ENCODE measurements at places on chromosomes 3 and 15.

GRCh38 chr15:28903555-28903954 is 17.8 kb downstream of the APBA2 start:
- DNase-seq = no peak

GRCh38 chr3:146581080-146581601 is 24.0 kb downstream of the PLSCR5 start:
- no peak for DNase-seq

DNA sequence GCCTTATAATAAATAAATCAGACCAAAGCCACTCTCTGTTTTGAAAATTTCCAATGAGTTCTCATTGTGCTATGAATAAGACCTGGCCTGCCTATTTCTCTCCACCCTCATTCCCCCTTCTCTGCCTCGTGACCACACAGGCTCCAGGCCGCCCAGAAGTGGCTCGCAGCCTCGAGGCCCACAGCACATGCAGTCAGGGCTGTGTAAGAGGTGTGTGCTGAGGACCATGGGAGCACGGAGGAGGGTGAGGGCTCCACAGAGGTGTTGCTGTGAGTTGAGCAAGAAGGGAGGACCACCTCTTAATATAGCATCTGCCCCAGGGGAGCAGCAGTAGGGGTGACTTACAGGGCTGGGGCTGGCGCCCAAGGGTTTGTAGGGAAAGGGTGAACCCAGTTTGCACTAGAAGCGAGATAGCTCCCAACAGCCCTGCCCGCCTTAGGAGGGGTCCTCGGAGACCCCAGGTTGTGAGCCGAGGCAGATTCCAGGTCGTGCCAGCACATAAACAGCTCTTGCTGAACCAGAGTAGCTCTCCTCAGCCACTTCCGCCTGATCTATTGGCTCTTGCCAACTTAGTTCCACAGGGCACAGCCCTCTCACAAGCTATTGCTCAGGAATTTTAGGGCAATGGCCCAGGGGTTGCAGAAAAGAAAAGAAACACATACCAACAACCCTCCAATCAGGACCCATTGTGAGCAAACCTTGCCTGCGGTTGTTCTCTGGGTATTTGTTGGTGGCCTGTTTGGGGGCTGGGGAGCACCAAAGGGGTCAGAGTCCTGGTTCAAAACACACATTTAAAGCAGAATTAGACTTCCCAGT is 117.7 kb downstream of the MYLK start:
- no peak for DNase-seq

DNA sequence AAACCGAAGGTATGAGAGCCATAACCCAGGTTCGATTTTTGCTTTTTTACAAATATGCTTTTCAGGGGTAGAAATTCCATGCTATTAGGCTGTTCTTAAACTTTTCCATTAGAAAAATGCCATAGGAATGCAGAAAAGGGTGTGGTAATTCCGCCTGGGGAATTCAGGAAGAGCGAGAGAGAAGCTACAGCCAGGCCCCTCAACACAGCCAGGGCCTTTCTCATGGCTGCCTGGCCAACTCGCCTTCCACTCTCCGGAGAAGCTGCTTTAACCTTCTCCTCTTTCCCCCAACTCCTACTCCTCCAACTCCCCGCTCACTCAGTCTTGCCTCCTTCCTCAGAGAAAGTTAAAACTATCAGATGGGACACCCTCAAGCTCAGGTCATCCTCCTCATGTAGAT is 9.1 kb upstream of the TICRR start:
- DNase-seq = no peak

DNA sequence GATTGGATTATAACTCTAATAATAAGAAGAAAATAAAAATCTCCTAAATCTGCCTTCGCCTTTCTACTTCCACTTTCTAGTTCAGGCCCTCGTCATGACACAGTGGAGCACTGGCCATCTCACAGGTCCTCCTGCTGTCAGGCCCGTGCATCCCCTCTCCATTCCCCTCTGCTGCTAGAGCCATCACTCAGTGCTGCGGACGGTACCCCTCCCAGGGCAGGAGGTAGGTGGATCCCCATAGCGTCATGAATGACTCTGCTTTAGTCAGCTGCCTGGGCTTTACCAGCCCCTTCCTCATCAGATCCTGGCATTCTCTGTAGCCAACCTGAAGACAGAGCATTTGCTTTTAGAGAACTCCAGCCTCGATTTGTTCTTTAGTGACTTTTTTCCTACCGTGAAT is 12.0 kb upstream of the PPP1R2 start:
- DNase-seq = no peak

DNA sequence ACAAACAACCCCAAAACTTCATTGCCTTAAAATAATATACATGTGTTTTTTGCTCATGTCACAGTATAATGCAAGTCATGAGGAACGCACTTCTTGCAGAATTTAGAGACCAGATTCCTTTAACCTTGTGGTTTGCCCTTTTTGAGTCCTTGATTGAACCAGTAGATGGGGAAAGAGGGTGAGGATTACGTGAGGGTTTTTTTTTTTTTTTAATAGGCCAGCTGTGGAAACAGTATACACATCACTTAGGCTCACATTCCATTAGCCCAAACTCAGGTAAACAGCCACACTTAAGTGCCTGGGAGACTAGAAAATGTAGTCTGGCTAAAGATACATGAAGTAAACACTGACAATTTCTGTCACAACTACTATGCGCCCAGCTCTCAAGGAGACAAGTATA is 114.9 kb upstream of the MLF1 start:
- no peak for DNase-seq

DNA sequence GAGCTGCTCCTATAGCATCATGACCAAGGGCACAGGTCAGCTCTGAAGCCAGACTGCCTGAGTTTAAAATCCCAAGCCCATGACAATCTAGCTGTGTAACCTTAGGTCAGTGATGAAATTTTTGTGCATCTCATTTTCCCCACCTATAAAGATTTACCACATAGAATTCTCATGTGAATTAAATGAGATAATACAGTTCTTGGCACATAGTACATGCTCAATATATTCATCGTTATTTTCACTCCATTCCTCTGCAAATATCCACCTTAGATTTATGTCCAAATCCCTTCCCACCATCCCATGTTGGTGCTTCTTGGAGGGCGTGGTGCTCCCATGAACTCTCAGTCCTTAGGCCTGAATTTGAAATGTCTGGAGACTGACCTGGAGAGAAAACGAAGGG is 300.1 kb downstream of the TLE3 start:
- DNase-seq = no peak

DNA sequence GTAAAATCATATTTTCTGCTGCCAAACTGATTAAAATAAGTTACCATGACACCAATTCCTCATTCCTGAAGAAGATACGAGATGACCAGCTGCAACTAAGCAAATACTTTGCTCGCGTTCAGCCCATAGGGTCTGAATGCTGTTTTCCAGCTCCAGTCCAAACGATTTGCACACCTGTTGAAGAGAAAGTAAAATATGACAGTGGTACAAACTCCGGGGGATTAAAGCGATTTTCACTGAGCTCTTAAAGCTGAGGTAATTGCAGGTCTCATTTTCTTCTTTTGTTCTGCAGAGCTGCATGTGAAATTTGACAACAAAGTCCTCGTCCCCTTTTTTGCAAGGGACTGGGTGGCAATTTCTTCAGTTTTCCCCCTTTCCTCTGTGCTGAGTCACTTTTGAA is 118.4 kb downstream of the NR2F2 start:
- no peak for DNase-seq

DNA sequence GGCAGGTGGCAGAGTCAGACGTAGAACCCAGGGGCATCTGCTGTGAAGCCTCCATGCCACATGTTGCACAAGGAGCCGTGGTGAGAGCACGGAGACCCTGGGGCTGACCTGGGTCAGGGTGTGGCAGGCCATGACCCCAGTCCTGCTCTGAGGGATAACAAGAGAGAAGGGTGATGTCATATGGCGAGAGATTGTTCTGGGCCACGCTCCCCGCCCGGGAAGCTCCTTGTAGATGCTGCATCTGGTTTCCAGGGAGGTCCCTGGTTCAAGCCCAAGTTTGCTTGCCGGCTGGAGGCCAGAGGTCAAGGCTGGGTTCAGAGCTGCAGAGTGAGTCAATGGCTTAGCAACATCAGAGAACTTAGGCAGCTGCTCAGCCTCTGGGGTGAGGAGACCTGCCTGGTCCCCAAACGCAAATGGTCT is 17.3 kb downstream of the FGD5 start:
- DNase-seq = no peak

DNA sequence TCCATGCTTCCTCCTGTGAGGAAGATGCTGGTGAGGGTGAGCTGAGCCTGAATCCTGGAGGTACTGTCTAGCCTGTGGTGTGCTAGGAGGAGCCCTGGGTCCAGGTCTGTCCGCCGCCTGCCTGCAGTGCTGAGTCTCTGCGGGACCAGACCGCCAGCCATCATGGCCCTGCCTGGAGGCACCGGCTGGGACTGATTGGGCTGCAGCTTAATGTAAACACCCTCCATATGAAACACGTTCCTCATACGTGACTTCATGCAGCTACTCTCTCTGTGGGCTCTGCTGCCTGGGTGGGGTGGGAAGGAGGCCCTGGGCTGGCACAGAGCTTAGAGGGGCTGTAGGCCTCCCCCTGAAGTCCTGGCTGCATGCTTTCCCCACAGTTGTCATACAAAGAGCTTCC is 67.4 kb downstream of the FBLN2 start:
- no peak for DNase-seq

- DNase-seq = no peak
Measured at GRCh38 chr3:45153658-45154437, 7.7 kb upstream of the CDCP1 start.

DNA sequence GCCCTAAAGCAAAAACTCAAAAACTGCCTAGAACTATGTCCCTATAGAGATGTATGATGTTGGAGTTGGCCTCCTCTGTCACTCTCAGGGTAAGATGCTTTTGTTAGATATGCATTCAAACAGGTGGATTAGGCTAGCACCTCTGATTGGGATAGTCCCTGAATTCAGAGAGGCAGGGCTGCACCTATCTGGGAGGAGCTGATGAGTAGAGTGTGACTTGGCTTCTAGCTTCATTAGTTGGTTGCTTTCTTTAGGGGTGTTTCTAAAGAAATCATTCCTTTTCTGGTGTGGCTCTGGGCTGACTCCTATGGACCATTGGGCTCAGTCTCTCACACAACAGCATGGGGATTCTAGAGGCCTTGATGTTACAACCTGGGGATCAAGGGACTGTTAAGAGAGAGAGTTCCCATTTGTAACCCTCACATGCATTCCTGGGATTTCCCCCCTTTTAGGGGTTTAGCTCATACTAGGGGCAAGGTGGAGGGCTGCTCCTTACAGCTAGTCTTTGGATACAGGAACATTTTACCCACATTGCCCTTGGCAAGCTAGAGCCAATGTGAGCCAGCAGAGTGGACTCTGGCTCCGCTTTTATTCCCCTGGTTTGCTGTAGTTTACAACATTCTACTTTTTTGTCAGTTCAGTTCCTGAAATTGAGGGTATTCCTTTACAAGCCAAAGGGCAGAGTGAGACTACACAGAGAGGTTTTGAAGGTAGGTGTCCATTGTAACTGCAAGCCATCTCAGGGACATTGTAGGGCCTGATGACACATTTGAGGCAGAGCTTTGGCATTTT is 7.5 kb downstream of the ZNF592 start:
- no peak for DNase-seq

GRCh38 chr3:15269091-15269989 is 63.0 kb downstream of the SH3BP5 start:
- peak; percentile 88 for DNase-seq

DNA sequence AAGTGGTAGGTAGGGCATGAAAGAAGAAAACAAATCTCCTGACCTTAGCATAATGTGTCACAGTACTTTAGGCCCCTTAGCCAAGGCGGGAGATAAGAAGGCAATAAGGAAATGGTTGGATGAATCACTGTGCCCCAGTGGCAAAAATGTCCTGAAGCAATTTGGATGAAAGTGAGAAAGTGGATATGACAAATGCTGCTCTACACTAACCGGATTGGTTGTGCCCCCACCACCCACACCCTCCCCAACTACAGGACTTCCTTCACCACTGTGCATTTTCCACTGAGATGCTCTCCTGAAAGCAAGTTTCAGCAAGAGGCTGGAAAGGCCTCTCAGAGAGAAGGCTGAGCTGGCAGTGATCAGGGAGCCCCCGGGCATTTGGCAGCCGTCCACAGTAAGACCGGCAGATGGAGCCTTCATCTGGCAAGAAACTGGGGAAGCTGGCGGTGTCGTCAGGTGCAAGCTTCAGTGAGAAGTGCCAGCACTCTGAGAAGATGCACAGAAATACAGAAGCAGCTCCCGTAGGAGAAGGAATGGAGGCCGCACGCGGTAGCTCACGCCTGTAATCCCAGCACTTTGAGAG is 63.8 kb downstream of the ATP1B3 start:
- peak; percentile 40 for DNase-seq

- no peak for DNase-seq
Measured at GRCh38 chr3:67000009-67000408, 1.9 kb downstream of the KBTBD8 start.

- no peak for DNase-seq
Measured at GRCh38 chr15:48062148-48062872, 58.5 kb upstream of the SLC24A5 start.

GRCh38 chr15:70438776-70439175 is 324.6 kb downstream of the UACA start:
- DNase-seq = no peak

GRCh38 chr3:53191836-53192480 is 30.9 kb downstream of the PRKCD start:
- no peak for DNase-seq

GRCh38 chr15:74977599-74977998 is 17.8 kb upstream of the SCAMP5 start:
- DNase-seq = no peak

DNA sequence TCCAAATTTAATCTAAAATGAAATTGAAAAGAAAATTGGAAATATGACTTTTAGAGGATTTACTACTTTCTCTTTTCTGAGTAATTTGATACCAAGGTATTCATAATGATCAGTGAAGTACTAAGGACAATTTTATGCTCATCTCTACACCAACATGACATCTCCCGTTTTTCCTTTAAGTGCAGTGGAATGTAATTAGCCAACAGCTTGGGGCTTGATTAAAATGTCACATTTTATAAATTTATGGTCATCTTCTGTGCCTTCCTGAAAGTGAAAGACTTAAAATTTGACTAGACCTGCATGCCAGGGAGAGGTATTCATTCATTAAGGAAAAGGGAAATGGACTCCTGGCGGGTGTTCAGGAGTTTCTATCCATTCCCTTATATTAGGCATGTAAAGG is 228.2 kb upstream of the CNTN3 start:
- no peak for DNase-seq

All from activated naive CD8-positive, alpha-beta T cell treated with anti-CD3 and anti-CD28 coated beads for 36 hours (primary cell).